ENCODE measurements at places on chromosomes 4 and X.

DNA sequence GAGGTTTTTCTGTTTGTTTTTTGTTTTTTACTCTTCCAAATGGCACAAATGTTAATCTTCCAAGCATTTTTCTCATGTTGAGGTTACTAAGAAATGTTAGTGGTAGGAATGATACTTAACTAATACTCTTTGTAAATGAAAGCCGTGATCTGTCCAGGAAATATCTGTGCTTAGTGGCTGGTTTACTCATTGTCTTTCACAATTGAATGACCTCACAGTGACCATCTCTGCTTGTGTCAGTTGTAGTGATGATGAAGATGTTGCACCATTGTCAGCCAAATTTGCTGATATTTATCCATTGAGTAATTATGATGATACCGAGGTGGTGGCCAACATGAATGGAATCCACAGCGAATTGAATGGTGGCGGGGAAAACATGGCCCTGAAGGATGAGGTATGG is 93.5 kb downstream of the TNIP2 start:
- no peak for DNase-seq

DNA sequence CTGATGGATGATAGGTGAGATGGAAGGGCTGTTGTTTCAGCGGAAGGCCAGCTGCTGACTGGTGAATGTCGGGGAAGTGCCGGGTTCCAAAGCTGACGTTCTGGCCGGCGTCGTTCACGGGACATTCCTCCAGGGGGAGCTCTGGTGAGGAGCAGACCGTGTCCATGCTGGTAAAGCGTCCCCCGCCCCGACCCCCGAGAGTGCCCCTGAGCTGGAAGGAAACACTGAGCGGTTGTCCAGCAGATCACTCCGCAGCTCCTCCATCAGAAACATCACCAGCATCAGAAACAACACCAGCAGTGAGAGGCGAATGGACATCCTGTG is 18.6 kb upstream of the ADRA2C start:
- DNase-seq: no peak

- DNase-seq: no peak
Observed at GRCh38 chr4:835148-836002, 9.4 kb upstream of the CPLX1 start.

GRCh38 chr4:3637326-3638016 is 105.2 kb upstream of the LRPAP1 start:
- no peak for DNase-seq

GRCh38 chr4:150389896-150390530 is 191.9 kb upstream of the MAB21L2 start:
- no peak for DNase-seq

DNA sequence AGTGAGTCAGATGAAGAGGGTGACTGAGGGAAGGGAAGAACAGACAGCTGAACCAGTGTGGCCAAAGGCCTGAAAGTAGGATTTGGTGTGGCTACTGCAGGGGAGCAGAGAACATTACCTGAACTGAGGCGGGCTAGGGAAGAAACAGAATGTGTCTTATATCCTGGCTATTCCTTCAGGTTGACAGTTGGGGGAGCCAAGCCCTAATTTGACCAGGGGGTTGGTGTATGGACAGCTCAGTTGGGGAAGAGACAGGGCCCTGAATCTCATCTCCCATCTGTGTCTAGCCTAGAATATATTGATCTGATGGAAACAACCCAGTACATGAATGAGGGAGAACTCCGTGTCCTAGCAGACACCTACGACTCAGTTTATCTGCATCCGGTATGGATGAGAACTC is 4.2 kb downstream of the HDAC6 start:
- no peak for DNase-seq

GRCh38 chr4:9942921-9943600 is 78.2 kb downstream of the SLC2A9 start:
- no peak for DNase-seq

- peak; percentile 25 for DNase-seq
Observed at GRCh38 chrX:275967-276580, 5.1 kb upstream of the PLCXD1 start.

DNA sequence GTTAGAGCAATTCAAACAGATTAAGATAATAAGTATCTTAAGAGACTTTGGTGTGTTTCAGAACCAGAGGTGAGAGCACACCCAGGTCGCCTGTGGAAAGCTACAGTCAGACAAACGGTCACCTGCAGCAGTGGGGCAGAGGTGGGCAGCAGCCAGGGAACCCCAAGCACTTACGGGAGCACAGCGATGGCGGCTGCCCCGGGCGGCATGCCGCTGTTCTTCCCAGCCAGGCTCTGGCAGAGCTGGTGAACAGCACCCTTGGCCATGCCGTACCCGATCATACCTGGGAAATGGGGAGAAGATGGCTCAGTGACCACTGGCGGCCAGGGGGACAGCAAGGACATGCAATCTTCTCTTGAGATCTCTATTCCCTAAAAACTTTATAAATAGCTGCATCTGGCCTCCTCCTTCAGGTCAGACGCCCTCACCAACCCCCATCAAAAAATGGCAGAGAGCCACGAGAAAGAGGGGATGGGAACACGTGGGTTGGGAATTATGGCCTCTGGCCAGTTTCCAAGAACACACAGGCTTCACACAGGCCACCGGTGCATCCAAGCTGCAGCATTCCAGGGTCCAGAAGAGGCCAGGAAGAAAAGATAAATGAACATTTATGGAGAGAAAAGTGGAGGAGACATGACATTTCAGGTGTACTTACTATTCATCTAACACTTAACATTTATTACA is 19.7 kb downstream of the QDPR start:
- DNase-seq: no peak

- DNase-seq: no peak
Observed at GRCh38 chr4:624705-625590, at the start of gene PDE6B. PDE6B (plus strand) TSS chr4:625573; CDS start chr4:625627, 54 bp downstream.

- no peak for DNase-seq
Observed at GRCh38 chr4:16418814-16419213, 192.5 kb upstream of the TAPT1 start.

DNA sequence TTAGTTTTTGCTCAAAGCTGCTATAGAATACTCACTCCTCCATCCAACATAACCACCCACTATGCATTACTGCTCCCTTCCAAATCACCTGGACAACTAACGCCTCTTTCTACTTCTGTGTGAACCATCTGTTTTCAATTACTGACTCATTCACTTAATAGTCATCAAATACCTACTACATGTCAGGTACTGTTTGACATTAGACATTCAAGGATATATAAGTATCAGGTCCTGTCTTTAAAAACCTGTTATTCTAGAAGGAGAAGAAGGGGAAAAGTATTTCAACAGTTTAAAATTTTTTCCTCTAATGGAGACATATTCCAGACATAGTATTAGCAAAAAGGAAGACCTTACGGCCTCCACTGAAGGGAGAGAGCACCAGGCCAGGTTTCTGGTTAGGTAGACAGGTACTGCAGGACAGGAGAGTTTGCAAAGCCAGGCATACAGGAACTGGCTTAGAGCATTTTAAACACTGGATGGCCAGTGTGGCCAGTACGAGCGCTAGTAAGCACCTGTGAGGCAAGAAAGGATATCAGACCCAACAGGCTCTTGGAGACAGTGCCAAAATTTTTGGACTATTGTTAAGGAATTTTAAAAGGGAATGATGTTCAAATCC is 39.0 kb downstream of the SH3RF1 start:
- DNase-seq: no peak

DNA sequence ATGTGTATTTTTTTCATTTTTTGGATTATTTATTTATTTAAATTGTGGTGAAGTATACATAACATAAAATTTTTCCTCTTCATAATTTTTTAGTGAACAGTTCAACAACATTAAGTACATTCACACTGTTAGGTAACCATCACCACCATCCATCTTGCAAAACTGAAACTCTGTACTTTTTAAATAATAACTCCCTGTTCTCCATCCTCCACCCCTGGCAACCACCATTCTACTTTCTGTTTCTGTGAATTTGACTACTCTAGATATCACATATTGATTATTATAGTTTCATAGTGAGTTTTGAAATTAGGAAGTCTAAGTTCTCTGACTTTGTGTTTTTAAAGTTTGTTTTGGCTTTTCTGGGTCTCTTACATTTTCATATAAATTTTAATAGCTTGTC is 89.3 kb upstream of the STX18 start:
- no peak for DNase-seq

DNA sequence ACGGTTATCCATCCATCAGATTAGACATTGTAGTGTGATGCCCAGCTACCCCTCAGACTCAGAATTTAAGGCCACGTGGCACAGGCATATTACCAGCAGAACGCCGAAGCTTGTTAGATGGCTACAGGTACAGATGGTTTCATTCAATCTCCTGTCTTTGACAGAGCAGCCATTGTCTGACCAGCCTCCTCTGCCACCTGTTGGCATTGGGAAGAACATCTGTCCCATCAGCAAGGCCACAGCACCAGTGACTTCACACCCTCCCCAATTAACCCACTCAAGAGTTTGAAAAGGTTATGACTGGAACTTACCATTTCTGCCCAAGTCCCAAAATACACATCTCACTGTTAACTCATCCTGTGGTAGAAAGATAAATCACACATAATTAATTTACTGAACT is 22.0 kb upstream of the PHKA2 start:
- no peak for DNase-seq

DNA sequence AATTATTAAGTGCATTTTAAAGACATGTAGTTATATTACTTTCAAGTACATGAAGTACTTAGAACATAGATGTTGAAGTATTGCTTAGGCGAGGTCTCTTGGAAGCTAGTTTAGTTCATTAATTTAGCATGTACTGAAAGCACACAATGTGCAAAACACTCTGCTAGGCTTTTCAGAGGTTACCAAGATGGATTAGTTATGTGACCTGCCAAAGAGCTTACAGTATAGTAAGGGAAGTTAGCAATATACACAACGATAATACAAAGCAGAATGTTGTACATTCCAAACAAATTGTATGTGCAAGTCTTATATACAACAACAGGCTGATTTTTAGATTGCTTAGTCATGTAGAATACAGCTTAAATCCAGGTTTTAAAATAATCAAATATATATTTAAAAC is 118.5 kb upstream of the NRK start:
- no peak for DNase-seq

- no peak for DNase-seq
Observed at GRCh38 chr4:39893693-39894072, 84.0 kb downstream of the PDS5A start.

GRCh38 chr4:102827674-102828496 is 534 bp upstream of the UBE2D3 start:
- DNase-seq: peak; percentile 94

GRCh38 chrX:129658429-129658828 is 3.7 kb upstream of the APLN start:
- DNase-seq: no peak

- DNase-seq: no peak
Observed at GRCh38 chrX:21974011-21974385, 33.5 kb downstream of the SMS start.

DNA sequence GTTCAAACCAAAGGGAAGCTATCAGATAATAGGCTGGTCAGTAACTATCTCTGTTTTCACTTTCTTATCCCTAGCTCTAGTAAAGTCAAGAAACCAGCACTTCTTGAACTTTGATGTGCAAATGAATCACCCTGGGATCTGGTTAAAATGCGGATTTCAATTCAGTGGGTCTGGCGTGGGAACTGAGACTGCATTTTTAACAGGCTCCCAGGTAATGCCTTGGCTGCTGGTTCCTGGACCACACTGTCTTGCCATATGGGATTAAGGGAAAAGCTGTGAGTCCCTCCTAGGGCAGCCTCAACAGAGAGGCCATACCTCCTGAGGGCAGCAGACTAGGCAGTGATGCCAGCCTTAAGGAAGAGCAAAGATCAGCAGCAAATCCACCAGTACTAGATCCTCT is 1.7 kb downstream of the RNF175 start:
- no peak for DNase-seq

GRCh38 chr4:110808351-110808878 is 185.5 kb upstream of the PITX2 start:
- DNase-seq: no peak

DNA sequence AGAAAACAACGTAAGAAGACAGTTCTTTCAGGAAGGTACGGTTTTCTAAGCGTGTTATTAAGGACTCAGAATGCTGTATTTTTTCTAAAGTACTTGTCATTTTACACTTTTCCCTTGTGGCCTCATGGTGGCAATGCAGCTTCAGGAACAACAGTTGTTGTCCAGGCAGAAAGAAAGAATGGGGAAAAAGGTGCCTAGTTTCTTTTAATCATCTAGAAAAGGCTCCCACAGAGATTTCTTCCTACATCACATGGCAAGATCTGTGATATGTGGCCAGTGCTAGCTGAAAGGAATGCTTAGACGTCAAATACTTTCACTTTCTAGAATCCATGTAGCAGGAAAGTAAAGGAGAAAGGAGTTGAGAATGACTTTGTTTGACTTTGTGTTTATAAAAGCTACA is 49.0 kb upstream of the TRAM1L1 start:
- DNase-seq: no peak

DNA sequence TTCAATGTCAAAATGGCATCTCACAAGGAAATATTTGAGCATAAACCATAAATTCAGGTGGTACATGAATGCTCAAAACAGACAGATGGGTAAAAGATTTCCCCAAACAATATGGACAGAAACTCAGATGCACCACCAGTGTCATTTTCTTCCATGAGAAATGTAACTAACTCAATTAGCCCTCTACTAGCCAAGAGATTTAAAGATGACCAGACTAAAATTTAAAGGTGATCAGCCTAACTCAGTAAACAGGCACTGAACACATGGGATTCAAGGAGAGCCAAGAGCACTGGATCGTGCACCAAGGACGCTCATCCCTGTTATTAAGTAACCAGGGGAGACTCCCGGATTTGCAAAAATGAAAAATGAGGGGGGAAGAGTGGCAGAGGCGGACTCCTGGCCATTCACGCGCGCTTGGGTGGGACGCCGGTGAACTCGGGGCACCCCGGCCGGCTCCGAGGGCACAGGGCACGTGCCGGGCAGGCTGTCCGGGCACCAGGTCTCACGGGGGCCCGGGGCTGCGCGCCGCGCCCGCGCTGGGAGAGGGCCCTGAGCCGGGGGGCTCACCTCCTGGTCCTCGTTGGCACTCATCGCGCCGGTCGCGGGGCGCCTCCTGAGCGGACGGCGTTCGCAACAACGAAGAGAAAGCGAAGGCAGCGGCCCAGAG is 490 bp downstream of the RWDD4 start:
- DNase-seq: peak; percentile 4

DNA sequence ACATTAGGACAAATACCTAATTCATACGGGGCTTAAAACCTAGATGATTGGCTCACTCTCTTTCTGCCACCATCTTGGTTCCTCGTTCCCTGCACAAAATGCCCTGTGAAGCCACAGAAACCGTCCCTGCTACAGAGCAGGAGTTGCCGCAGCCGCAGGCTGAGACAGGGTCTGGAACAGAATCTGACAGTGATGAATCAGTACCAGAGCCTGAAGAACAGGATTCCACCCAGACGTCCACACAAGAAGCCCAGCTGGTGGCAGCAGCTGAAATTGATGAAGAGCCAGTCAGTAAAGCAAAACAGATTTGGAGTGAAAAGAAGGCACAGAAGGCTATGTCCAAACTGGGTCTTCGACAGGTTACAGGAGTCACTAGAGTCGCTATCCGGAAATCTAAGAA is 34.3 kb downstream of the TRIM61 start:
- DNase-seq: no peak

- peak; percentile 66 for DNase-seq
Observed at GRCh38 chrX:151396825-151397740, at the start of gene VMA21. VMA21 (plus strand) TSS chrX:151397206; CDS start chrX:151397309, 103 bp downstream.

Measured in activated CD8-positive, alpha-beta memory T cell treated with anti-CD3 and anti-CD28 coated beads for 1 hour (primary cell).